ENCODE measurements at places on chromosomes 1 and 21.

GRCh38 chr1:110135246-110135645 lies 15.0 kb upstream of the SLC6A17 start:
- DNase-seq: no peak

- no peak for DNase-seq
Measured at GRCh38 chr21:23531444-23531843, 2075.8 kb downstream of the MRPL39 start.

DNA sequence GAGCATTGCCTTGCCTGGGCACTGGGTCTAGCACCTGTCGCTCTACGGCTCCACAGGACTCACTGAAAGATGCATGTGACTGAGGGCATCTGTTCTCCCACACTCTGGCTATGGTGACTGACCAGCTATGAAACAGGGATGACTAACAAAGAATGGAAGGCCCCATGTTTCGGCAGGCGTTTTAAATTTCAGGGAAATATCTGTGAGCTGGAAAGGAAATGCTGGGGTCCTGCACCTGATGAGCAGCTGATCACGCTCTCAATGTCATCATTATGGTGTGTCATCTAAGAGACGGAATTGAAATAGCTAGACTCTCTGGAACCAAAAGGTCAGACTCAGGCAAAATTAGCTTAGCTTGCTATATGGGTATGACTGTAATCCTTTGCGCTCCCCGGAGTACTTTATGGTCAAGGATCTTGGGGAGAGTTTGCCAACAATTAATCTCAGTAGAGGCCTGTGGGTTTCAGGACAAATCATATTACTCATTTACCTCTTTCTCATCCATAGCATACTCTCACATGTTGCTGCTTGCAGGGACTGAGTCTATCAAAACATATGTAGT lies 24.5 kb upstream of the PALMD start:
- DNase-seq: no peak

- no peak for DNase-seq
Measured at GRCh38 chr1:206573319-206573718, 38.9 kb downstream of the EIF2D start.

DNA sequence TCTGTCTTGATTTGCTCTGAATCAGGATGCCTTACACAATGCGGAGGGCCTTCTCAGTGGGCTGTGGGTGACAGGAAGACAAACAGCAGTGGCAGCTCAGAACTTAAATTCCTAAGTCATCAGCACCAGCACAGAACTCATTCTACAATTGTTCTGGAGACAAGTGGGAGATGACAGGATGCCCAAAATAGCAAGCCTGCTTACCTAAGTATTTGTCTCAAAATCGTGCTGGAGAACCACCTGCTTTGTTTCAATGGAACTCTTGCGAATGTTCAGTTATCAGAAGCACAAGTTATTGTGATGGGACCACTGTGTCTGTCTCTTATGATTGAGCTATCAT lies 76.1 kb downstream of the VCAM1 start:
- DNase-seq: no peak

DNA sequence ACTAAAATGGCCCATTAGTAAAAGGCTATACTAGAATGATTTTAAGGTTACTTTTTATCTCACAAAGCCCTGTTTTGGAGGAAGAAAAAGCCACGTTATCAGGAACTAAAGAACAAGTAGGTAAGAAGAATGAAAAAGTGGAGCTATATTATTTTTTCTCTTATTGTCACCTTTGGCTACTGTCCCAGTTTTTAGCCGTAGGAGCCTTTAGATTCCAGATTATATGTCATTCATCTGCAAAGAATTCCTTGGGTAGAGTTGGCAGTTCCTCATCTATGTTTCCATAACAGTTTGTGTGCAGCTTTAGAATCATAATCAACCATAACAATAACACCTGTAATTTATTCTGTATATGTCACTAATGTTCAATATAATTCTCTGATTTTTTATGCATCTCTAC lies 83.8 kb downstream of the TPR start:
- DNase-seq: no peak

DNA sequence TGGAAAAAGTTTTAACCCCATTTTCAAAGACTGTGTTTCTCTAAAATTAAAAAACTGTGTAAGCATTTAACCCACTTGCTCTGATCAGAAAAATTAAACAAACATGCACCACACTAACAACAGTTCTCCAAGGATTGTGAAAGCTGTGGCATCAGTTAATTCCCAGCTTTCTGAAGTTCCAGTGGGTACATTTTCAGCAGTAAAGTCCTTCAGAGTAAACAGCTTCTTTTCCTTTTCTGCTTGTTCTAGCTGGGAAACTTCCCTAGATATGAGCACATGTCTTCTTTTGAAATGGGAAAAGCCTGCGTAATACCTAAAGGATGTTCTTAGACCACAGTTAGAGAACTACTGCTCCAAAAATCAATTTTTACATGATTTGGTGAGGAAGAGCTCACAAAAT lies 11.1 kb downstream of the PRRX1 start:
- DNase-seq: no peak

- DNase-seq: no peak
Measured at GRCh38 chr1:230072866-230073265, 5.8 kb downstream of the GALNT2 start.

DNA sequence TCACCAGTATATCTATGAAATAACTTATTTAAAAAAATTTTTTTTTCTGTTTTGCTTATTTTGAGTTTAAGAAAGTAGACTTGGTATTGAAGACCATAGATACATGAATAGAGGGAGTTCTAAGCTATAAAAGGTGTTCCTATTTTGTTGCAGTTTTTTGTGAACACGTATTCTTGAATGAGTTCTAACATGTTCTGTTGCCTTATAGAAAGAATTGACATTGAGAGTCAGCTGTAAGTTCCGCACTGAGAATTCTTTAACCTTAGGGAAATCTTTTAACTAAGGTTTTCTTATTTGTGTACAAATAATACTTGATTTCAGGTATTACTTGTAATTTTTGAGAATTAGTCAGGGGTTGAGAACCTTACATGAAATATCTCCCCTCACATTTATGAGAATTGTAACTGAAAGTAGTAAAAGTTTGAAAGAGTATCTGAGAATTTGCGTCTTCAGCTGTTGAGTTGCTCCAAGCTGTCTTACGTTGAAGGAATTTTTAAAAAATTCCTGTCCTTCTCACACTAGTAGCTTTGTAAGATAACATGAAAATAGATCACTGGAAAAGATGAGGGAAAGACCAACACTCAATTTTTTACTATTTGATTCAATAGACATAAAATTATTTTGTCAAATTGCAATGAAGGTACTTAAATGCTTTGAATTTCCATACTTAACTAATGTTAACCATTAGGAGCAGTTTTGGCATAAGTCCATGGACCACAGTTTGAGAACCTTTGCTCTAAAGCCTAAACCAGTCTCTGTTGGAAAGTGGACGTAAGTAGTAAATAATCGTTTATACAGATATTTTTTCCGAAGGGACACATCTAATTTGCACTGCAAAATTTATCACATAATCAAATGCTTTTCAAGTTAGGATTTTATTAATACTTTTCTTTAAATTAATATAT lies 3.8 kb downstream of the DR1 start:
- no peak for DNase-seq

DNA sequence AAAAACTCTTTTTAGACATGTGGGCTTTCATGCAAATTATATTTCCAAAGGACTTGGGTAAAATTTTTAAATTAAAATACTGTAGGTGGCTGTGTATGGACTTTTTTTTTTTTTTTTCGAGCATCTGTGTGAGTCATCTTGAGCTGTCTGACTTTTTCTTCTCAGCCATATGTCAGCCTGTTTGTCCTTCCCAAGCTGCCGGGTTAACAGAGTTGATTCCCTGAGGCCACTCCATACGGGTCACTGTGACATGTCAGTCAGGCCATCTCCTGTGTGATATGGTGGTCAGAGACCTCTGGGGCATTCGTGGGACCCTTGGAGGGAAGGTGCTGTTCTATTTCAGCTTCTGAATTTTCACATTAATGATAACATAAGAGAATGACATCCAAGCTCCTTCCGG lies 148.3 kb downstream of the KCNJ6 start:
- DNase-seq: no peak

DNA sequence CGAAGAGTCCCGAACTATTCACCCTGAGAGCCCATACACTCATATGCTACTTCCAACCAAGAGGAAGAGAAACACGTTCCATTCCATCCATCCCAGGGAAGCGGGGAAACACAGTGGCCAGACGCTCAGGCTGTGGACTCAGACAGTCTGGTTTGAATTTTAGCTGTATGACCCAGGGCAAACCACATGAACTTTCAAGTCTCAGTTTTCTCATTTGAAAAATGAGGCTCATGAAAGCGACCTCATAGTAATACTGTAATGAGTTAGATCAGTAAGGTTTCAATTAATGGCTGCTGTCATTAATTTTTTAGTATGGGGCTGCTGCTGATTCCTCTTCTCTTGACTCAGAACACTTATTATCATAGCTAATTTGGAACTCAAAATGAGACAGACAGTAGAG lies 1.5 kb downstream of the FCRL4 start:
- no peak for DNase-seq

GRCh38 chr1:209486861-209487593 lies 96.5 kb upstream of the CAMK1G start:
- no peak for DNase-seq

DNA sequence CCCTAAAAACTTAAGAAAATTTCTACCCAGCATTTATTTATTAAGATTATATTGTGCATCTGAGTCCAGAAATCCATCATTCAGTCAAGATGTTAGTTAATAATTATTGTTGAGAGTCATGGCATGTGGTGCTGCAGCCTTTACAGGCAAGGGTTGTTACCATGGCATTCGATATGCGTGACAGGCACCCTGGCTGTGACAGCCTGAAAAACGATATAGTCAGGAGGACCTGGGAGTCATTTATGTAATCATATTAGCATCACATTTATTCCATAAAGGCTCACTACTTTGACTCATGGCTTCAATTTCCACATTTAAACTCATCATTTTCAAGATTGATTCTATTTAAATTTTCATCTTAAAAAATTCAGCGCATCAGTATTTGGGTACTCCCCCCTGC lies 68.0 kb downstream of the CACHD1 start:
- no peak for DNase-seq

GRCh38 chr21:28280611-28281010 lies 712.1 kb downstream of the LTN1 start:
- no peak for DNase-seq

- peak; percentile 24 for DNase-seq
Measured at GRCh38 chr21:42833439-42833815, 45.9 kb downstream of the WDR4 start.

DNA sequence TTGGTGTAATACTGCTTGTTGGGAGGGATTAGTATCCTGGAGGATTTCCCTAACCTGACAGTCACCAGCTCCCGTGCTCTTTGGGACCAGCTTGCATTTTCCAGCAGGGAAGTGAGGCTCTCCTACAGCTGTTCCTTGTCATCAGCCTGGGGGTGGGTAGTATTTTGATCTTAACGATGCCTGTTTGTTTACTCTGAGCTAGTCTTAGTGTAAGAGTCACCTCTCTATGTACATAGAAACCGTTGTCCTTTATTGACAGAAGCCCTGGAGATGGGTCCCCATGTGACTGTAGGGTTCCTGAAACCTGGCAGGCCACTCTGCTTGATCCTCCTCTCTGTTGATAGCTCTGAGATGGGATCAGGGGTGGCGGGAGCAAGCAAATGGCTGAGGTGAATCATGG lies 58.0 kb downstream of the ACP6 start:
- peak; percentile 78 for DNase-seq

DNA sequence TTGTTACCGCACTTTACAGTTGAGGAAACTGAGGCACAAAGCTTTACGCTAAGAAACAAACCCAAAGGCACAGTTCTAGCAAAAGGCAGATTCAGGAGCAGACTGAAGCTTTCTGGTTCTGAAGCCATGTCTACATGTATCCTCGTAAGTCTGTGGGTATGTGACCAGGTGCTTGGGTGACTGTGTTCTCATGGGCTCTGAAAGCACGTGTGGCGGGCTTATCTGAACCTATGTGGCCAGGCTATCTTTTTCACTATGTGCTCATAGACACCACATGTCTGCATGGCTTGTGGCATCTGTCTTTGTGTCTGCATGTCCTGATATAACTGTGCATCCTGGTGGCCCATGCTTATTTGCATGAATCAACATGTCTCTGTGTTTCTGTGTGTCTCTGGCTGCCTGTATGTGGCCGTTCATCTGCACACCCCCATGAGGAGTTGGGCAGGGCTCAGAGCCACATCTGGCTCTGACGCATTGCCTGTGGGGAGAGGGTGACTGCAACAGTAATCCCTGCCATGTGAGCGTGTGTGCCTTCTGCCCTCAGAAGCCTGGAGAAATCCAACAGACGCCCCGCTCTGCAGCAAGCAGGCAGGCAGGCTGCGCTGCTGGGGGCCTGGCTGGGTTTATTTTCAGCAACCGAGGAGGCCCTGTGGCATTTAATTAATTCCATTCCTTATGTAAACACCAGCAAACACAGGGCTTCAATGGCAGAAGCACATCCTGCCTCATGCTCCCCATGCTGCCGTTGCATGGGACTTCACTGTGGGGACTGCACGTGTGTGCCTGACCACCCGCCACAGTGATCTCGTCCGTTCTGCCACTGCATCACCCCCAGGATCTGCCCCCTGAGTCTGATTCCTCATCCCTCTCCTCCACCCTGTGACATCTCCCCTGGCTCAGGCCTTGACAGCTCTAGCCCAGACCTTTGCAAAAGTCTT lies 115.4 kb downstream of the TRABD2B start:
- DNase-seq: no peak

GRCh38 chr1:24121406-24121805 lies 9.5 kb upstream of the MYOM3 start:
- DNase-seq: no peak

DNA sequence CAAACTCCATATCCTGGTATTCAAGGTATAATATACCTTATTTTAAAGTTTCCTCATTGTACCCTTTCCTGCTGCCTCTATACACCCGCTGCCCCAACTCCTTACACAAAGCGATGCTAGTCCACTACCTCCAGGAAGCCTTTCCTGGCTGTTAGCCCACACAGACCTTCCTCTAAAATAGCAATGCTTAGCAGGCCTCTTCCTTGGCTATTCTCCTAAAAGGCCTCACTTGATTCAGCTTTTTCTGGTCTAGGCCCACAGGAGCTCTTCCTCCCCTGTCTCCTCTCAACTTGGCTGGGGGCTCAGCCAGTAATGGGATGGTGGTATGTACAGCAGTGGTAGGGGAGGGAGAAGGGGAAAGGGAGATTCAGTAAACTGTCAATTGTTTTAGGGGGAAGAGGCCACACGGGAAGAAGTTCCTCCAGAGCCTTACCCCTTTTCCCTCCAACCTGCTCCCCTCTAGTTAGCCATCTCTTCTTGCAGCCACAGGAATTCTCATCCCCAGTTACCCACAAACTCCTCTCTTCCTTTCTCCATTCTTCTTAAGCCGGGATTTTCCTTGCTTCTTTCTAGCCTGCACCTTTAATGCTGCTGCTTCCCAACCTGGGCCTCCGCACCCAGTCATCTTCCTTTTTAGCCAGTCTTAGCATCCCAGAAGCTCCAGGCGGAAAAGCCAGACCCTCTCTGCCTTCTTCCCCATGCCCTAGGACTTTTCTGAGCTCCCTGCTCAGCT lies 2.6 kb downstream of the LRRC41 start:
- DNase-seq: no peak

- DNase-seq: no peak
Measured at GRCh38 chr1:110309767-110310166, 29.4 kb upstream of the RBM15 start.

- no peak for DNase-seq
Measured at GRCh38 chr1:20353836-20354235, 63.2 kb downstream of the VWA5B1 start.
